HuH-7.5 (cell line): ENCODE measurements at places on chromosomes 7 and 10.
A peak's percentile ranks its signal among the peaks of the same experiment; 100 is the strongest.

- DNase-seq: no peak
These were observed 11.1 kb upstream of the HERPUD2 start for GRCh38 chr7:35705932-35706461.

DNA sequence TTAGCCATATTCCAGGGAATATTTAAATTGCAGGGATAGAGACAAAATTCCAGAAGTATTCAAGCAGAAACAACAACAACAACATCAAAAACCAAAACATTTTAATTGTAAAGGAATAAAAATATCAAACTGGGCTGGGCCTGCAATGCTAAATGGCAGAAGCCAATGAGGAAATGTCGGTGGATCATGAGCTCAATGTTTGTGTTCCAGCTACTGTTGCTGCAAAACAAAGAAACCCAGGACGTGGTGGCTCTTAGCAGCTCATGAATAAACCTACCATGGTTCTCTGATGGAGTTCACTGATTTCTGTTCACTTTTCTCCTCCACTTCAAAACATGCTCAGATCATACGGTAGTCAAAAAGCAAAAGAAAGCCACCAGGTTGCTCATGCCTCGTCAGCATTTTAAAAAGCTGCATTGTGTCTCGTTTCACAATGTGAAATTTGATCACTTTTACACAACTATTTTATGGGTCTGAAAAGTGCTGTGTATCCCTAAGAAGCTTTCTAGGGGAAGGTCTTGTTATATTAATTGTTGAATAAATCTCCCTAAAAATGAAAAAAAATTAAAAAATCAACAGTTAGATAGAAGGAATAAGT is 54.0 kb downstream of the ASNS start:
- DNase-seq: no peak

- DNase-seq: no peak
These were observed 184.4 kb downstream of the TCERG1L start for GRCh38 chr10:131127138-131127589.

- no peak for DNase-seq
These were observed 448.1 kb downstream of the GATA3 start for GRCh38 chr10:8502573-8502972.

DNA sequence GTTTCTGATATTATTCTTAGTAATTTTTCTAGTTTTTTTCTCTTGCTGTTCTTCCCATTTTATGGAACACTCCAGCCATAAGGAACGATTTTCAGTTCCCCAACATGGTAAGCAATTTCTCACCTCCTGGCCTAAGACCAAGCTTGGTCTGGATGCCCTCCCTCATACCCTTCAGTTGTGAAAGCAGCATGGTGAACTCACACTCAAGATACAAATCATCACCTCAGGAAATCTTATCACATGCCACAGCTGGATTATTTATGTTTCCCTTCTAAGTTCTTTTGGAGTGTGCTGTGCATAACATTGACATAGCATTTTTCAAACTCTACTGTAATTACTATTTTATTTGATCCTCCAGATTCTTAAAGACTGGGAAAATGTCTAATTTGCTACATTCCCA is 216.6 kb downstream of the AGMO start:
- DNase-seq: no peak

GRCh38 chr7:102286237-102287110 is at the start of gene SH2B2:
TSS of gene SH2B2 (plus strand) at chr7:102286868. CDS start at chr7:102300551, 13,683 bp downstream.
- DNase-seq: peak; percentile 84

DNA sequence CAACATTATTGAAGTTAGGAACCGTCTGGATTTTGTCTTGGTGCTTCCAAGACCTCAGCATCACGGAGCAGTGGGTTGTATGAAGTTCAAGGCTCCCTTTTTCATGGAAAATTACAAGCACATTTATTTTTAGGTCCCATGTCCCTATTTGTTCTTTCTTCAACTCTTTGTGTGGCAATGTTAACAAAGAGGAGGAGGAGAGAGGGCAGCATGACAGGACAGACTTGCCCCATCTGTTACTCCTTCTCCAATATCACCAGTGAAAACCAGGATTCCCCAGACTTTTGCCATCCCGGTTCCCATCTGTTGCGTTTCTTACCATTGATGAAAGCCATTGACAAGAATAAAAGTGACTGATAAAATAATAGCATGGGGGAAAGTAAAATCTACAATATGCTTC is 28.6 kb downstream of the EEPD1 start:
- no peak for DNase-seq

DNA sequence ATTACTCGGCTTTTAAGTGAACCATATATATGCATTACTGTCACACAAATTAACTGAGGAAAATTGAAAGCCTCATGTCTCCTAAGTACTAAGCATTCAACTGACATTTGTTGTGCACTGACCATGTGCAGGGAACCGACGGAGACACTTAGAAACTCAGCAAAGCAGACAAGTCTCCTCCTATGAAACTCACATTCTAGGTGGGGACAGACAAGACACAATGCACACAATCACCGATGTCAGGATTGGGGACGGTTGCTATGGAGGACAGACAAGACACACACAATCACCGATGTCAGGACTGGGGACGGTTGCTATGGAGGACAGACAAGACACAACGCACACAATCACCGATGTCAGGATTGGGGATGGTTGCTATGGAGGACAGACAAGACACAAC is 134.0 kb downstream of the PTPRN2 start:
- DNase-seq: no peak

- DNase-seq: peak; percentile 19
These were observed 712 bp upstream of the CPVL start for GRCh38 chr7:29146888-29147609.

- no peak for DNase-seq
These were observed 1067.5 kb downstream of the NRG3 start for GRCh38 chr10:82942286-82943099.

DNA sequence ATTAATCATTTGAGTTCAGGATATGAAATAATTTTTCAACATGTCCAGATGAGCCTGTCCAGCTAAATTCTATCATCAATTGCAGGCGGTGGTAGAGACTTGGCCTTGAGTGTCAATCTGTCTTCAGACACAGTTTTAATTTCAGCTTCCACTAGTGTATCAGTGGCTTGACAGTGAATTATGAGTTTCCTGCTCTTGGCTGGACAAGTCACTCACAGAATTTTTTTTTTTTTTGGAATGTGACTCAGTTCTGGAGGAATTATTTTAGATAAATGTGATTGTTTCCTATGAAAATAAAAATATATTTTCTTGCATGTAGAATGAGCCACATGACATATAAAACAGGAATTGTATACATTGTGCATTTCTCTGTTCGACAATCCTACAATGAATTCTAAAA is 319.9 kb upstream of the AKR1E2 start:
- DNase-seq: no peak

GRCh38 chr10:74190494-74190893 is 39.5 kb downstream of the ADK start:
- DNase-seq: no peak
